ENCODE measurements at places on chromosomes 11 and 22.

DNA sequence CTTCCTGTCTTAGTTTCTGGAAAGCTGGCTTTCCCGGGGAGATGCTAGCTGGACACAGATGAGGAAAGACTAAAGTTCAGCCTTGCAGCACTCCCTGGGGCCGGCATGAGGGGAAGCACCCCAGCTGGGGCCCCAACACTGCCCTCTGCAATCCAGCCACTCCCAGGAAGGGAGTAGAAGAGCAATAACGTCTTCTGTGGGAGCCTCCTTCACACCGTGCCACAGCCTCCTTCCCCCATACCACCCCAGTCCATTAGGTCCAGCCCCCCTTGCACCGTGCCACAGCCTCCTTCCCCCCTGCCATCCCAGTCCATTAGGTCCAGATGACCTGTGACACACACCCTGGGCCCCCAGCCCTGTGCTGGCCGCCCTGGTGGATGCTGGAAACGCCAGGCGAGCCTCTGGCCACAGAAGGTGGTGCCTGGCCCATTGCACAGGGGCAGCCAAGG lies 44.1 kb upstream of the PRDM11 start:
- no peak for DNase-seq

DNA sequence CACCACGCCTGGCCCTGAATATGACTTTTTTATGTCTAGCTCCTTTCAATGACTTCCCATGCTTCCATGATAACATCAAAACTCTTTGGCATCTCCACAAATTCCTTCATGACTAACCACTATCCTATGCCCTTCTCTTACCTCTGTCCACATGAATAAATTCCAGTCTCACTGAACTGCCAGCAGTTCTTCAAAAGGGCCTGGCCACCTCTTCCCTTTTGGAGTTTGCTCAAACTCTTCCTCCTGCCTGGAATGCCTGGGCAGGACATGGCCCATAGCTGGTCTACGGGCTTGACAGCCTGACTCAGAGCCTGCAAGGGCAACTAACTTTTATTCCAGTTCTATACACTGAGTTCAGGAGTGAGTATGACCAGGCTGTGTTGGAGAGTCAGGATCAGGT lies 41.8 kb upstream of the ZBTB16 start:
- DNase-seq: no peak

- DNase-seq: no peak
Measured at GRCh38 chr11:115421352-115421991, 82.7 kb downstream of the CADM1 start.

GRCh38 chr11:124754309-124754708 lies 2.3 kb upstream of the VSIG2 start:
- no peak for DNase-seq

- no peak for DNase-seq
Measured at GRCh38 chr11:11582011-11582701, 39.6 kb downstream of the GALNT18 start.

- DNase-seq: no peak
Measured at GRCh38 chr11:44578279-44578678, 12.8 kb downstream of the CD82 start.

DNA sequence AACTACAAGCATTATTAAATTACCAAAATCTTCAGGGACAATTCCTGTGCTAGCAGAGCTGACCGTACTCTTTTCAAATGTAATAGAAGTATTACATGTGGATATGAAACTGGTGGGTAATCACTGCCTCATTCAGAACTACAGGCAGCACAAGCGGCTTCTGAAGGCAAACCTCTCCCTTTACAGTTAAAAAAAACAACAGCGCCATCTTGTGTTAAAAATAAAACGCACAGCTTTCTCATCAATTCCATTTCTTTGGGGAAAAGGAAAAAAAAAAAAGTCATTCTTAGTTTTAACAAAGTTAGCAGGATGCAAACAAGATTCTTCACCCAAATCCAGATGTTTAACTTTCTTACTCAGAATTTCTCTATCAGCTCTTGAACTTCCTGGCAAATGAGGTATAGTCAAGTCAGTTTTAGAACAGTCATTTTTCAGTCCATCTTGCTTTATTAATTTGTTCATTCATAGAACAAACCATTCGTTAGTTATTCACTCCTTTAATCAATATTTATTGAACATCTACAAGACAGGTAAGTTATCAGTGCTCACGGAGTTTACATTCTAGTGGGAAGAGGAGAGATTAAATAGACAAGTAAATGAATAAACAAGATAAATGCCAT lies 331.8 kb upstream of the MPPED2 start:
- no peak for DNase-seq

GRCh38 chr11:763073-763463 lies 14.2 kb downstream of the GATD1 start:
- no peak for DNase-seq

DNA sequence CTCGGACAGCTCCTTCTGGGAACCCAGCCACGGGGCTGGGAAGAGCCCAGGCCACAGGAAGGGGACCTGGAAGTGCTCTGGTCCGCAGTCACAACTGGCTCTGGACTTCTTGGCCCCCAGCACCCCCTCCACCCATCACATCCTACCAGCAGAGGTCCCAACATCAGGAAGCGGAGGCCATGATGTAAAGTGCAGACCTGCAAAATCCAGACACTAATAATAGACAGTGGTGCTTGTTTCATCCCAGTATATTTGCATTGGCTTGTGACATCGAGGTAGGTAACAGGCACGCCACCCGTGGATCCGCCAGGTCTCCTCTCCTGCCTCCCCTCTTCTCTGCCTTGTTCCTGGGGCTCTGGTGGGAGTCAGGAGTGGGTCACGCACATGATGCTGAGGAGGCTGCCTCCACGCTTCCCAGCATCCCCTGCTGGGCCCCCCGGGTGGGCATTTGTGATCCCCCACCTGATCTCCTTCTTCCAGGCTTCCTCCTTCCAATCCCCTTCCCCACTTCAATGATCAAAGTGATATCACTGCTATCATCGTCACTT lies 1454.0 kb downstream of the BRD1 start:
- DNase-seq: no peak

- no peak for DNase-seq
Measured at GRCh38 chr11:80587906-80588305, 1147.1 kb upstream of the TENM4 start.

DNA sequence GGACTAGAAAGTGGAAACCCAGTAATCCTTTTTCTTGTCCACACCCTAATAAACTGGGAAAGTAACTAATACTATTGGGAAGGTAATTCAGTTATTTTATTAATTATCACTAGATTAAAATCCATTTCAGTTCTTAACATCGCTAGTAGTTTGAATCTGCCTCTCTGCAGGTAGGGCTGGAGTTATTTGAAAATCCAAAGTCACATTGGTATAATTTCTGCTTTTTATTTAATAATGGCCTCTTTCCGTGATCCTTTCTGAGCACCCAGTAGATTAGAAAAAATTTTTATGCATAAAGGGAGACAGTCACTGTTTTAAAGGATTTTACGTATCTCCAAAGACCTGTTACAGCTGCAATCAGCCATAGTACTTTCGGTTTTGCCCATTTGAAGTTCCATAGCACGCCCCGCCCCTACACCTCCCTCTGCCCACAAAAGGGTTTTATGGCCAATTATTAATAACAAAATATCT lies 605 bp upstream of the COPB1 start:
- peak; percentile 68 for DNase-seq

DNA sequence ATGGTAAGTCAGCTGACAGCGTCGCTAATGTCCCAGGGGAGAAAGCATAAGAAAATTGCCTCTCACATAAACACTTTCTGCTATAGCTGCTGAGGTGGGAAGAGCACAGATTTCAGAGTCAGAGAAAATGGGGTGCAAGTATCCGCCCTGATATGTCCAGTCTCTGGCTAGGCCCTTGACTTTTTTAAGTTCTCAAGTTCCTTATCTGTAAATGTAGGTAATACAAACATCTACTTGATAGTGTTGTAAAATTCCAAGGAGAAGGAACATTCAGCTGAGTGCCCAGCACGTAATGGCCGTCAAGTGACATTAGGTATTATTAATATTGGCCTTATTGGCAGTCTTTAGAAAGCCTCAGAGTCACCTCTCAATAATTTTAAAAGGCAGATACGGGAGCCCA lies 143.6 kb downstream of the NTM start:
- DNase-seq: no peak

DNA sequence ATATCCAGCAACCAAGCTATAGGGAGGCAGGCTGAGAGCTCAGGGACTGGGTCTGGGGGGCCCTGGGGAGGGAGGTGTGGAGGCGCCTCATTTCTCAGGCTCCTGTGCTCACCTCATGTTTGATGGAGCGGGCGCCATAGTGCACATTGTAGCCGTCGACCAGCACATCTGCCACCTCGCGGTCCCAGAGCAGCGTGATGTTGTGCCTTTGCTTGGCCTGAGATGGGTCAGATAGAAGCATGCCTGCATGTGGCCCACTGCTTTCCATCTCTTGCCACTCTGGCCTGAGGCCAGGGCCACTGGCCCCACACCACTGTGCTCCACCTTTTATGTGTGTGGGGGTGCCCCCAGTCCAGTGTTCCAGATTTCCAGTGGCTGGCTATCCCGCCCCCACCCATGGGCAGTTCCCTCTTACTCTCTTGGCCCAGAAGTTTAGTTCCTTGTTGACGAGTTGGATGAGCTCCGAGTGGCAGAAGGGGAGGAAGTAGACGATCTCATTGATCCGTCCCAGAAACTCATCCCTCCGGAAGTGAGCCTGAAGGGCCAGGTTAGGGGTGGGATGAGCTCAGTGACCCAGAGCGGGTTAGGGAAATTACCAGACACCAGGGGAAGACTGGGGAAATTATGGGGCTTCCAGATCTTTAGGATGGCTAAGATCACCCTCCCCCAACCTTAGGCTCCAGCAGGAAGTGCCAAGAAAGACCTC lies 50.1 kb upstream of the PHOX2A start:
- DNase-seq: no peak
